Suprapubic skin (tissue), 4 donors: ENCODE measurements at places on chromosomes 3 and 15.

GRCh38 chr3:171099911-171100310, 73.4 kb upstream of the SLC2A2 start:
- no peak for DNase-seq

GRCh38 chr15:99507016-99507503, 58.7 kb upstream of the MEF2A start:
- no peak for DNase-seq

DNA sequence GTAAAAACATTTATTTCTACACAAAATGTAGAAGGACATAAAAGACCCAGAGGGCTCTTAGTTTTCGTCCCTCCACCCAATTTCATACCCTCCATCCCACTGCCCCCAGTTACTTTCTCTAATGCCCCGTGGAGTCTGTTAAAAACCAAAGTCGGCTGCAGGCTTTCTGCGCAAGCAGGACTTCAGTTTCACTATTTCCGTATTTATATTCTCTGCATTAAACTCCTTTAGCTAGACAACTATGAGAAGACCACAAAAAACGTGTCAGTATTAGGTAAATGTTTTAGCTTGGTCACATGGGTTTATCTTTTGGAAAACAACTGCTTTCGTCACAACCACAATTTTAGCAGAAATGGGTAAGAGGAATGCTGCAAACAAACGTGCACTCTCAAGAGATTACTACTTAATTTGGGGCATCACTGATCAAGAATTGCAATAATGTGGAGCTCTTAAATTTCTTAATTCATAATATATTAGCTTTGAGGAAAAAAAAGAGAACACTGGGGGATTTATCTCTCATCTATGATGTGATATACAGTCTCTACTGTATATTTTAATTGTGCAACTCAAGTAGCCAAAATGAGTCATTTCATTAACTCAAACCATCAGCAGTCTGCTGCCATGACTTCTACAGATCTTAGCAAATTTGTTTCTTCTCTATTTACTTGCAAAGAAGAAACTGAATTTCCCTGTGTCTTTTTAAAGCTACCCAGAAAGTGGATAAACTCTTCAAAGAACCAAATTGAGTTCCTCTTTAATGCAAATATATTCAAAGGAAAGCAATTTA, 740 bp upstream of the NSMCE3 start:
- no peak for DNase-seq

DNA sequence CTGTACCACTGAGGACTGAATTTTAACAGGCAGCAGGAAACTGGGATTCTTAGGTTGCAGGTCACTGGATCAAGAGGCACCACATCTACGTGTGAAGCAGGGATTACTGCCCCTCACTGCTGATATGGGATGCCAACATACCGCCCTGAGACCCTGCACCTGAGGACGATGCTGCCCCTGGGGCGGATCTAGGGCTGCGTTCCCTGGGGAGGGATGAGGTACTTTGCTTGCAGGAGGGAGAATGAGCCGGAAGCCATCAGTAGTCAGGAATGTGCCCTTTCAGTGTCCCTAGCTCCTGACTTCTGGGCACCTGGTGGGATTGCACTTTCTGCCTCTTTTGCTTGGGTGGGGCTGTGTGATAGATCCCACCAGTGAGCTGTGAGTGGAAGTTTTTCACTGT, 122.8 kb downstream of the RPLP1 start:
- no peak for DNase-seq

- DNase-seq: no peak
Observed at GRCh38 chr3:107630779-107631178, 108.0 kb downstream of the BBX start.

DNA sequence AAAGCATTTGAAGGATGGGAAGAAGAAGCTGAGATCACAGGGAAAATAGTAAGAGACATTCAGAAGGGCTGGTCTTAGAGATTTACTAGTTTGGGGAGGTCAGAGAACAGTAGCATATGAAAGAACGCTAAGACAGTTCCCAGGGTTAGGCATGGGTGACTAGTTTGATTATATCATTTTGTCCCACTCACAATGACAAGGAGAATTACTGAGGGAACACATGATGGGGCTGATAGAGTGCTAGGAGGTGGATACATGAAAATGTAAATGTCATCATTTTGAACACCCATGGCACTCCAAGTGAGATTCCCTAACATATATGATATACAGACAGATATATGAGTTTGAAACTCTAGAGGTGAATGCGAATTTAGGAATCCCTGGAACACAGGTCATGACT, 9.3 kb upstream of the TARS3 start:
- no peak for DNase-seq

- DNase-seq: no peak
Observed at GRCh38 chr15:71592203-71592602, 218.2 kb upstream of the NR2E3 start.

GRCh38 chr15:63192619-63193206, 3.3 kb downstream of the RAB8B start:
- DNase-seq: no peak

- DNase-seq: no peak
Observed at GRCh38 chr15:77747175-77748077, 114.7 kb upstream of the LINGO1 start.

DNA sequence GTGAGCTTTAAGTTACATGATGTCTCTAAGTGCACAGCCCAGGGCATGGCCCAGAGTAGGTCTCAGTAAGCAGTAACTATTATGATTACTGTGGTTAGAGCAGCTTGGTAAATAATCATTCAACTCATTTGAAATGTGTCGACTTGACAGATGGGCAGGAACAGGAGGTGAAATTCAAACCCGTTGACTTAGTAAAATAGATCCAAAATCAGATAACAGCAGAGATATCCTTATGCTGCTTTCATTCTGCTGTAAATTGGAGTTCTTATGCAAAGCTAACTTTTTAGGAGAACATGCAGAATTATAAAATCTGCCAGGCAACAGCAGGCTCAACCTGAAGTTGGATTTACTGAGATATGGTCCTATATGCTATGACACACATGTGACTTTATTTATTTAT, 118.7 kb upstream of the KLHL25 start:
- no peak for DNase-seq

GRCh38 chr3:71211083-71211482, 372.4 kb downstream of the FOXP1 start:
- DNase-seq: no peak

DNA sequence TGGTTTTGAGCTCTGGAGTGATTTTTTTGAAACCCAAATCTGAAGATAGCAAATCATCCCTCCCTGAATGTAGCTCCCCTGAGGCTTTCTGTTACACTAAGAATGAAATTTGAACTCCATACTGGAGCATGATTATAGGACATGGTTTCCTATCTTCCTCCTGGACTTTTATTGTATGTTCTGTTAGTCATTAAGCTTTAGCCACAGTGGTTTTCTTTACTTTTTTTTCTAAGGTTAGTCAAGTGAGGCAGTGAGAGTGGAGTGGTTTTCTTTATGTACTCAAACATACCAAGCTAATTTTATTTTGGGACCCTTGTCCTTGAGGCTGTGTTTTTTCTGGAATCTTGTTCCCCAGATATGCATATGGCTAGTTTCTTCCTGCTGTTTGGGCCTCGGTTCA, 55.2 kb upstream of the FRMD4B start:
- no peak for DNase-seq

- DNase-seq: no peak
Observed at GRCh38 chr3:47250309-47251060, 32.1 kb downstream of the KIF9 start.

- no peak for DNase-seq
Observed at GRCh38 chr15:48712546-48712945, 67.0 kb upstream of the FBN1 start.

- no peak for DNase-seq
Observed at GRCh38 chr15:64131547-64131946, 20.0 kb upstream of the SNX22 start.

DNA sequence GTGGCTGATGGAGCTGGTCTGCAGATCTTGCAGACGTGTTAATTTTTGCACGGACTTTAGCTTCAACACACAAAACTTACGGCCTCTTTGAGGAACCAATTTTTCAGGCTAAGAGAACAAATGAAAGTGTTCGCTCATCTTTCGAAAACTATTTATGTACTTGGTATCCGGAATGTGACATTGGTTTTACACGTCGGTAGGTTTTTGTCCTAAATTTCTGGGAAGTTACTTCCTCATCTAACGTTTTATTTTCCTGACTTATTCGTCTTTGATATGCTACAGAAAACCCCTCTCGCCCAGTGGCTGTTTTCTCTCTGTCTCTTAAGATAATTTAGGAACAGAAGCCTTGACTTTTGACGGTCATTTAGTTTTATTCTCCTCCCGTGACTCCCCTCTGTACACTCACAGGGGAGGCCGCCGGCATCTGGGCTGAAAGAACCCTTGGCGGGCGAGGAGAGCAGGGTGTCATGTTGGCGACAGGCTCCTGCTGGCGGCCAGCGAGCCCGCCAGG, 834 bp upstream of the GREM1 start:
- DNase-seq: no peak

GRCh38 chr3:163561151-163561550, 1517.1 kb downstream of the SI start:
- no peak for DNase-seq

- DNase-seq: no peak
Observed at GRCh38 chr3:127732303-127732702, 59.6 kb downstream of the ABTB1 start.

- DNase-seq: no peak
Observed at GRCh38 chr15:38255690-38256089, 3.1 kb downstream of the SPRED1 start.

GRCh38 chr15:68363353-68363752, 68.6 kb downstream of the ITGA11 start:
- no peak for DNase-seq

GRCh38 chr3:30779686-30780287, 114.7 kb downstream of the GADL1 start:
- DNase-seq: no peak

DNA sequence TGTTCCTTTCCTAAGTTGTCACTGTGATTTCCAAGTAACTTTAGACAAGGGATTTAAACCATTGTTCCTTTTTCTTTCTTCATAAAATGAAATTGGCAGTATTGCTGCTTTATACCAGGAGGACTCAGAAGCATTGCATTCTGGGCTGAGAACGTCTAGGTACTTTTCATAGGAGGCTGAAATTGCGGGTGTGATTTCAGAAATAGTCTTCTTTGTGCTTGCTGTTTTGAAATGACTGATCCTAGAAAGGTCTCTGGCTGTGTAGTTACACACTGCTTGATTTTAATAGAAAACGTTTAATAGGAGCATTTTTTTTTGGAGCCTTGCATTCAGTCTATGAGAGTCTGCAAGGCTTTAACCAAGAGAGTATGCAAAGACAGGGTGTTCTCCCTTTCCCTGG, 56.3 kb downstream of the PPM1L start:
- no peak for DNase-seq
